ENCODE measurements at places on chromosomes 13 and 19.
A peak's percentile ranks its signal among the peaks of the same experiment; 100 is the strongest.

DNA sequence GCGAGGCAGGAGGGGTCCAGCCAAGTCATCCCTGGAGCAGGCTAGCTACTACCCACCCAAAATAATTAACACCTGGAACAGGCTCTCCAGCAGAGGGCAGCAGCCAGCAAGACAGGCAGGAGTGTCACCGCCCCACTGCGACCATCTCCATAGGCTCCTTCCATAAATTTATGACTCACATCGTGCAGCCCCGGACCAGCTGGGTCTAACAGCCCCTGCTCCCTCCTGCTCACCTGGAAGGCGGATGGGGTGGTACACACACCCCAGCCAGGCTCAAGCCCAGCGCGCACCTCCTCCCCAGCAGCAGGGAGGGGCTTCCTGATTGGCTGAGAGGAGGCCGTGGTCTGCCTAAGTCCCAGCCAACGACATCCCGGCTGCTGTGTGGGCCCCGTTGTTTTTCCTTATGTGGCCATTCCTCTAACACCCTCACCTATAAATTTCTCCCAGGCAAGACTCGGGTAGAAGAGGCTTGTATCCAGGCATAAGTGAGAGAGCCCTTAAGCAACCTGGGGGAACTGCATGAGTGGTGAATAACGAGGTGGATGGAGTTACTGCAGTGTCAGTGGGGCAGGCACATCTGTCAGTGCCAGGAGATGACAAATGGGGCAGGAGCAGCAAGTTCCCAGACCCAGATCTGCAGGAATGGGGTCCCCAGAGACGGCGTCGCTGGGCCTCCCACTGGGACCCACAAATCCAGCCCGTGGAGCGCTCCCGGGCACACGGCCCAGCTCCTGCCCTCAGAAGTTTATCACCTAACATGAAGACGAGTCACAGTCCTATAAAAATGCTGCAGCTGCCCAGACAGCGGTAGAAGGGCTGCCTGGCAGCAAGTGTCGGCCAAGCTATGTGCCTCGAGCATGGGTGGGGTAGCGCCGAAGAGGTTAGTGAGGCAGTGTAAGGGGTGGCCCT, 43.1 kb downstream of the CEBPG start:
- DNase-seq: peak; percentile 79

DNA sequence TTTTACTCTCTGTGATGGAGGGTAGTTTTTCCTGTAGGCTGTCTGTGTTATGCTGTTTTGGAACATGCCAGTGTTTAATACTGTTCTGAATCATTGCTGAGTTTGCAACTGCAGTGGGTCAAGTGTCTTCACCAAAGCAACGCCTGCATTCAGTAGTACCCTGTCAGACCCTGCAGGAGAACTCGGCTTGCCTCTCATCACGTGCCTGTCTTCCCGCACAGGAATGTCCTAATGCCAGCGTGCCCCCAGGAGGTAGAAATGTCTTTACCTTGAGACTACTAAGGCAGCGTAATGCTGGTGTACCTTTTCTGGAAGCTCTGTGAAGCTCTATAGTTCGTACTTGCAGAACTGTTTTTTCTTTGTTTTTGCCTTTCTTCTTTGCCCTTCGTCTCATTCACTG, 42.3 kb downstream of the POLR1D start:
- DNase-seq: no peak

GRCh38 chr13:47886314-47886713, 114.8 kb downstream of the SUCLA2 start:
- no peak for DNase-seq

- peak; percentile 9 for DNase-seq
Observed at GRCh38 chr19:46861691-46862502, 1.1 kb downstream of the ARHGAP35 start.

DNA sequence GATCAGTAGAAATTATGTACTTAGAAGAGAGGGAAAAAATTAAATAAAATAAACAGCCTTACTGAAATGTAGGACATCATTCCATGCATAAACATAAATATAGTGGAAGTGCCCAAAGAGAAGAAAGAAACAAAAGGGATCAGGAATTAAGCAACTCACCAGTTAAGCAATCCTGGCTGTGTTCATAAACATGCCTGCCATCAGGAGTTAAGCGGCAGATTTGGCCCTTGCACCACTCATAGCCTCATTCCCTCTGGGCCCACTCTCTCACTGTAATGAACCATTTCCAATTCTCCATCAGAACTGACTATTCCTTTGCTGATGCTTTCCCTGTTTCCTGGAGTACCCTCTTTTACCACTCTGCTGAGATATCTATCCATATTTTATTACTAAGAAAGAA, 281.4 kb downstream of the LHFPL6 start:
- DNase-seq: peak; percentile 29

DNA sequence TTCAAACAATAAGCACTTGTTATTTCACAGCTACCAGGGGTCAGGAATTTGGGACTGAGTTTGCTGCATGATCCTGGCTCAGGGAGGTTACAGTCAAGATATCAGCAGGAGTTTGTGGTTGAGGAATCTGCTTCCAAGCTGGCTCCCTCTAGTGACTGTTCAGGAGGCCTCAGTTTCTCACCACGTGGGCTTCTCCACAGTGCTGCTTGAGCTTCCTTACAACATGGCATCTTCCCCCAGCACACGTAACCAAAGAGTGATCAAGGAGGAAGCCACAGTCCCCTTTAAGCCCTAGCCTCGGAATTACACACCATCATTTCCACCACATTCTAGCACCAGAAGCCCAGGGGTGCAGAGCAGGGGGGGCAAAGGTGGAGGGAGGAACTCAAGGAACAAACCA, 28.8 kb downstream of the CELF5 start:
- DNase-seq: no peak

DNA sequence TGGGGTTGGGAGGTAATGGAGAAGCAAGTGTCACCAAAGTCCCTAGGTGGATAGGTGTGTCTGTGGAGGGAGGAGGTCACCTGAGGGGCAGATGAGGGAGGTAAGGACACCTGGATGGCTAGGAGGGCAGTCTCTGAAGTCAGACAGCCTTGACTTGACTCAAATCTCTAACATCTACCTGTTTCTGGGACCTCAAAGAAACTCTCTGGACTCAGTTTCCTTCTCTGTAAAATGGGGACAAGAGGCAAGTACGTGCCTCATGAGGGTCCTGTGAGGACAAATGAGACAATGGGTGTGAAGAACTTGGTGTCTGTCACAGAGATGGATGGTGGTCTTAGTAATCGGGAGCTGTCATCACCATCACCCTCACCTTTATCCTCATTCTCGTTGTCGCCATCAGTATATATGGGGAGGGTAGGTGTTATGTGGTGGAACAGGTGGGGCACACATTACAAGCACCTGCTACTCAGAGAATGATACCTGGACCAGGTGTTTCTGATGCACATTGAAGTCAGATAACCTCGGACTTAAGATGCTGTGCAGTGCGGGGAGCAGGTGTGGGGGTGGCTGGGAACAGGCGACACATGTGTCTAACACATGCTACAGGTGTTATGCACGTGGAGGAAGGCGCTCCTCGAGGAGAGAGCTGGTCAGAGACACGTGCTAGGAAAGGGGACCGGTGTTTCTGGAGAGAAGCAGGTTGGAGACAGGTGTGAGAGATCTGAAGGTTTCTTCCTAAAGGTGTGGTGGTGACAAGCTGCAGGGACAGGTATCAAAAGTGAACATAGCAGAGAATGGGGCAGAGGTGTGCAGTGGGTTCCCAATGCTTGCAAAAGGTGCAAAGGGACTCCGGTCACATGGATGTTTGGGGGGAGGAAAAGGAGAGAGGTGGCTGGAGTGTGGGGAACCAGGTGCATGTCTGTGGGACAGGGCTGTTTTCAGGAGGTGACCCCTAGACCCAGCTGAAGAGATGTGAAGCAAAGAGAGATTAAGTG, 3.8 kb downstream of the ERFL start:
- no peak for DNase-seq

DNA sequence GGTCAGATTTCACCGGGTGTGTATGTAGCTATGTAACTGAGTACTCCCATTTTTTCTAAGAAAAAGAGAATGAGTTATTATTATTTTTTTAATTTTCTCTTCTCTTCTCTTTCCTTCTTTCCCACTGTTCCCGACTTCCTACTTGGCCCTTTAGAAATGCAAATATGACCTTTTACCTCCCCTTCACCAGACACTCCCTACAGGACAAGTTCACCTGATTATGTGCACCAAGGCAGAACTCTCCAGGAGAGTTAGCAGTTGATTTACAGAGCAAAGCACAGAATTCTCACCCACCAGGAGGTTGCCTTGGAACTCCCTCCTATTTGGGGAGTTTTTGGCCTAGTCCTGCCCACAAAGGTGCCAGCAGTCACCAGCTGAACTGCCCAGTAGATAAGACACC, 49.5 kb upstream of the GPR12 start:
- DNase-seq: no peak

DNA sequence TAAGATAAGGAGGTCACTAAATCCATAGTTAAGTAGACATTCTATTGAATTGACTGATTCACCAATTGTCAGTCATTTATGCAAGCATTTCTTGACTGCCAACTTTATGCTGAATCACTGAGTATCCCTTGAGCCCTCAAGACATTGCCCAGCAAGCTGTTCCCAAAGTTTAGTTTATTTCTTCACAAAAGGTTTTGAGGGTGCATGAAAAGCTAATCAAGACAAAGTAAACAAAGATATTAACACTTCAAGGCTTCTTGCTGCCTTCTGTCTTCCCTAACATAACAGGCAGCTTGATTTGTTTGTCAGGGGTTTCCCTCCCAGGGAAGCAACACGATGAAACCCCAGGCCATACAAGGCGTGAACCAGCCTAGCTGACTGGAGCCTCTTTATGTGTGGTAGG, 374.4 kb downstream of the SPRY2 start:
- DNase-seq: no peak

DNA sequence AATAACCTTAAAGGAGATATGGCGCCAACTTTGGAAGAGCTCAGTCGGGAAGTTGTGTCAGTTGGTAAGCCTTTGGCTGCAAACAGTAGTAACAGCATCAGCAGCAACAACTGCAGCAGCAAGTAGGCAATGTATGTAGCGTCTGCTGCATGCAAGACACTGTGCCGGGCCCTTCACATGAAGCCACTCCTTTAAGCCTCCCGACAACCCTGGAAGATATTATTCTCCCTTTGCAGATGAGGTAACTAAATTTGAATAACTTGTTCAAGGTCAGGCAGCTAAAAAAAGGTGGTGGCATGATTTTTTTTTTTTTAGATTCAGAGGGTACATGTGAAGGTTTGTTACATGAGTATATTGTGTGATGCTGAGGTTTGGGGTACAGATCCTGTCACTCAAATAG, 19.7 kb downstream of the SIPA1L3 start:
- DNase-seq: no peak

DNA sequence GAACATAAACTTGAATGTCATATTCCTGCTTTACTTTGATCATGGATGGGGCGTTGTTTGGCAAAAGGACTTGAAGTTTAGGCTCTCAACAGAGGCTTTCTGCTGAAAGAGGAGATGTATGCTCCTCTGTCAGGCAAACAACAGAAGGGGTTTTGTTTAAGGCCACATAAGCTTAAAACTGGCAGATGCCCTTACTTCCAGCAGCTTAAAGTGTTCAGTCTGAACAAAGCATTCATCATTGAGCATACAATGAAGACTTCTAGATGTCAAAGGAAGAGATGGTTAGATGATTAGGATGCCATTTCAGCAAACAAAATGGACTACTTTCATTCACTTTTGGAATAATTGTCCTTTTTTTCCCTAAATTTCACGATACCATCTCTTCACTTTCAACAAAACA, 484.5 kb downstream of the SLITRK6 start:
- no peak for DNase-seq

- no peak for DNase-seq
Observed at GRCh38 chr13:98787996-98788395, 35.5 kb upstream of the SLC15A1 start.

DNA sequence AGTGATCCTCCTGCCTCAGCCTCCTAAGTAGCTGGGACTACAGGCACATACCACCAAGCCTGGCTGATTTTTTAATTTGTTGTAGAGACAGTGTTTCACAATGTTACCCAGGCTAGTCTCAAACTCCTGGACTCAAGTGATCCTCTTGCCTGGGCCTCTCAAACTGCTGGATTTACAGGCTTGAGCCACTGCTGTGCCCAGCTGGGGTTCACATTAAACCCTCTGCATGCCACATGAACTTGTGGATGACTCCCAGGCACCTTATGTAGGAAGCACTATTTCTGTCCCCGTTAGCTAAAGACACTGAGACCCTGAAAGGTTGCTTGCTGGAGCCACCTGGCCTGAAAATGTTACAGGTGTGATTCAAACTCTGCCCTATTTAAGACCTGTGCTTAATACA, 10.5 kb downstream of the MYH14 start:
- DNase-seq: no peak

DNA sequence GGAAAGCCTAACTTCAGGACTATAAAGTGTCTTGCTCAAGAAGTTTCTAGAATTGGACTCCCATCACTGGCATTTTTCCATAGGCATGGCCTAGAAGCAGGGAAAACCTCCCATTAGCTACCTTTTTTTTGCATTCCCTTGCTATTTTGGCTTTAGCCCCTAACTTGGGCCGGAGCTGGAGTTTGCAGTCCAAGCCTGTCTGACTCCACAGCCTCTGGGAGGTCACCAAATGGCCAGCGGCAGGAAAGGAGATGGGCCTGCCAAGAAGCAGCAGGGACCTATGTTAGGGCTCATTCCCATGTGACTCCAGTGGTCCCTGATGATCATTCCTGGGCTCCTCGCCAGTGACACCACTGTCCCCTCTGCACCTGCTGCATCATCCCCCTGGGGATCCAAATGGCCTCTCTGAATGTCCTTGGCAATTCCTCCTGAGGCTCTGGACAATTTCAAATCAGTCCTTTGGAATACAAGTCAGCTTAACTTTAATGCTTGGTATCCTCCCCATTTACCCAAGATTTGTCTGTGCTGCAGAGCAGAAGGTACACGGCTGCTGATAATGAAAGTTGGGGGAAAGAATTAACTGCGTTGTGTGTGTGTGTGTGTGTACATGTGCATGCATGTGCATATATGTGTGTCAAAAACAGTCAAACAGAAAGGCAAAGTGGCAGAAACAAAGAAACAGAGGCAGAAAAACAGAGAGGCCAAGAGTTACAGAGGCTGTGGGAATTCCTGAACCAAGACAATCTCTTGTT, 69.8 kb upstream of the SERP2 start:
- DNase-seq: no peak

DNA sequence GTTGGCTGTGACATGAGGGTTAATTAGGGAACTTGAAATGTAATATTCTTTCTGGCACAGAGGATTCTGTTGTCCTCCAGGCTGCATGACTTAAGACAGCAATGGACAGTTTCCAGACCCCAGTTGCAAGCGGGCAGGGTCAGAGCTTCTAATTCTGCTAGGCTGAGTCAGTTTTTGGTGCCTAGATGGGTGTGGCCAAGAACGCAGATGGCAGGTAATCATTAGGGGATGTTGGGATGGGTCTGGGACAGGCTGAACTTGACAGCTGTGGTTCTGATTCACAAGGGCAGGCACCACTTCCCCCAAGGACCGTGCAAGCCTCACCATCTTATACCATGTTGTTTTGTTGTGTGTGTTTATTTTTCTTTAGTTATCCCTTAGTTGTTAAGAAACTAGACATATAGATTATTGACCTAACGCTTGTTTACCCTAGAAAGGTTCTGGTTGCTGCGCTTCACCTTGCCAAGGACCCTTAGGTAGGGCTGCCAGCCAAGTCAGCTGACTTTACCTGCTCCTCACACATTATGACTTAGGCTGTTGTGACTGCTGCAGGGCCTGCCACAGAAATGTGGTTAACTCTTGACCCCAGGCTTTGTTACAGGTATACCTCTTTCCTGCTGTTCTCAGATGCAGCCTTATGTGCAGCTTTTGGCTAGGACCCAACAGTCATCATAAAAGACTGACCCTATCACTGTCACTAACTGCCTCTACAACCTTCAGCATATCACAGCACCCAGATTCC, 117.7 kb upstream of the KLF12 start:
- peak; percentile 11 for DNase-seq

Measured in GM03348 (cell line).